Calu3 (cell line): ENCODE measurements at places on chromosomes 2 and 18.
A peak's percentile ranks its signal among the peaks of the same experiment; 100 is the strongest.

- DNase-seq: no peak
Measured at GRCh38 chr2:165678882-165679281, 115.2 kb downstream of the GALNT3 start.

- no peak for DNase-seq
Measured at GRCh38 chr2:57218206-57218605, 828.4 kb upstream of the VRK2 start.

DNA sequence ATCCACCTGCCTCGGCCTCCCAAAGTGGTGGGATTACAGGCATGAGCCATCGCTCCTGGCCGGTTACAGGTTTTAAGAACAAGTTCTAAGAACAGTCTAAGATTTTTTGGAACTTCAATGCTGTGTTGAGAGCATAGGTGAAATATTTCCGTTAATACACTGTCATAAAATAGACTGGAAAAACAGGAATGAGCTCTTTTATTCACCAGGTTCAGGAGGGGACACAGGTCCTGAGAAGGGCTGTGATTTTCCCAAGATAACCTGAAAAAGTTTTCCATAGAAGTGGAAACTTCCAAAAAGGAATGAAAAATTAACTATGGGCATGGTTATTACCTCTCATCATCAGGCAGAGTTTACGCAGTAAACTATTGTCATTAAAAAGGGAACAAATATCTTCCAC lies 97.6 kb upstream of the TMEM178A start:
- no peak for DNase-seq

DNA sequence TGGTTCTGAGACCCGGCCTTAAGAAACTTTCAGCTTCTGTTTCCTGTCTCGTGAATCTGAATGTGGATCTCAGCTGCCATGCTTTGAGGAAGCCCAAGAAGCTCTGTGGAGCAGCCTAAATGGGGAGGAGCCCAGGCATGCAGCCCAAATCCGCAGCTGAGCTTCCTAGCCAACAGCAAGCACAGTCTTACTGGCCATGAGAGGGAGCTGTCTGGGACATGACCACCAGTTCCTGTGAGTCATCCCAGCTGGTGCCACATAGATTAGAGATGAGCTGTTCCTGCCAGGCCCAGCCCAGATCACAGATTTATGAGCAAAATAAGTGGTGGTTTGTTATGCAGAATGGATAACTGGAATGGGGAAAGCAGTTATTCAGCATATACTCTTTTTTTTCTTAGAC lies 224.4 kb upstream of the APCDD1 start:
- DNase-seq: no peak

GRCh38 chr2:66433945-66434678 lies 813 bp upstream of the MEIS1 start:
- DNase-seq: peak; percentile 66

- no peak for DNase-seq
Measured at GRCh38 chr2:73072129-73072395, 550 bp upstream of the SFXN5 start.

- no peak for DNase-seq
Measured at GRCh38 chr2:149061133-149061745, 22.7 kb downstream of the LYPD6B start.
